ENCODE measurements at places on chromosomes 7 and 10.
A peak's percentile ranks its signal among the peaks of the same experiment; 100 is the strongest.

DNA sequence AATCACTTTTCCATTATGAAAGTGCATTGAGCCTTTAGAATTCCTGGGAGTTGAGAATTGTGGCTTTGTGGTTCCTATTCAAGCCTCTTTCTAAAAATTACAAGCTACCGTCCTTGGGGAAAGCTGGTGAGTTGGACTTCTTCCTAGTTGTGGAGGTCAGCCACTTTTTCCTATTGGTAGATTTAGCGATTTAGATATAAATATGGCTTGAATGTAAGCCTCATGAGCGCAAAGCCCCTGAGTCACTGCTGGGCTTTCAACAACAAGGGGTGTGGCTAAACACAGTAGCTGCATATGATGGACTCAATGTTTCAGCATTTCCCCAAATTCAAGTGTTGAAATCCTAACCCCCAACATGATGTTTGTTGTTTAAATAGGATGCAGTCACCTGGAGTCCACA is 150.0 kb upstream of the IGFBP3 start:
- no peak for DNase-seq

GRCh38 chr7:55073976-55074528 is 55.2 kb downstream of the EGFR start:
- peak; percentile 82 for DNase-seq

DNA sequence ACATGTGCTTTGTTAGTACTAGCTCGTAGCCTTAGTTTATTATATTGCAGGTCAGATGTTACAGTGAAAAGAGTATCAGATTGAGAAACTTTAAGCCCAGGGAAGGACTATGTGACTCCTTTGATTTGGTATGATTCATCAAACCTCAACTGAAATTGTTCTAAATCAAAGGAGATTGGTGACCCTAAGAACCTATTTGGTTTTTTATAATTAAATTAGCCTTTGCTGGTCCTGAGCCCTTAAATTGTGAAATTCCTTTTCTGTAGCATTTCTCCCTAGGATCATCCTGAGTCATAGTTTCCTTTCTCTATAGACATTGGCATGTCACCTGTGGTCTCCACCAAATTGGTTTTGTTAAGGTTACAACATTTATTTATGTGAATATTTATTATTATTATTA is 89.7 kb downstream of the POLR1F start:
- DNase-seq: no peak

DNA sequence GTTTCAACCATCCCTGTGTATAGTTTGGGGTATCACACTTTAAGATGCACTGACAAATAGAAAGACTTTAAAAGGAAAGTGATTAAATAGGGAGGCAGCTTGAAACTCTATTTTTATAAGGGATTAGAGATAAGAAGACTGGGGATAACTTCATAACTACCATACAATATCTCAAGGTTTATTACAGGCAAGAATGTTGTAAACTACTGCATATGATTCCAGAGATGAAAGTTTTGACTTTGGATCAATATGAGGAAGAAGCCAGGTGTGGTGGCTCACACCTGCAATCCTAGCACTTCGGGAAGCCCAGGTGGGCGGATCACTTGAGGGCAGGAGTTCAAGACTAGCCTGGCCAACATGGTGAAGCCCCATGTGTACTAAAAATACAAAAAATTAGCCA is 96.1 kb downstream of the DNAJC1 start:
- no peak for DNase-seq

GRCh38 chr7:134613623-134614347 is 32.9 kb upstream of the BPGM start:
- peak; percentile 97 for DNase-seq

GRCh38 chr7:23607130-23607529 is 9.9 kb downstream of the CCDC126 start:
- DNase-seq: no peak

GRCh38 chr10:103548581-103549348 is 55.3 kb downstream of the NEURL1 start:
- no peak for DNase-seq

- DNase-seq: no peak
Observed at GRCh38 chr7:134212576-134213546, 85.7 kb downstream of the LRGUK start.

DNA sequence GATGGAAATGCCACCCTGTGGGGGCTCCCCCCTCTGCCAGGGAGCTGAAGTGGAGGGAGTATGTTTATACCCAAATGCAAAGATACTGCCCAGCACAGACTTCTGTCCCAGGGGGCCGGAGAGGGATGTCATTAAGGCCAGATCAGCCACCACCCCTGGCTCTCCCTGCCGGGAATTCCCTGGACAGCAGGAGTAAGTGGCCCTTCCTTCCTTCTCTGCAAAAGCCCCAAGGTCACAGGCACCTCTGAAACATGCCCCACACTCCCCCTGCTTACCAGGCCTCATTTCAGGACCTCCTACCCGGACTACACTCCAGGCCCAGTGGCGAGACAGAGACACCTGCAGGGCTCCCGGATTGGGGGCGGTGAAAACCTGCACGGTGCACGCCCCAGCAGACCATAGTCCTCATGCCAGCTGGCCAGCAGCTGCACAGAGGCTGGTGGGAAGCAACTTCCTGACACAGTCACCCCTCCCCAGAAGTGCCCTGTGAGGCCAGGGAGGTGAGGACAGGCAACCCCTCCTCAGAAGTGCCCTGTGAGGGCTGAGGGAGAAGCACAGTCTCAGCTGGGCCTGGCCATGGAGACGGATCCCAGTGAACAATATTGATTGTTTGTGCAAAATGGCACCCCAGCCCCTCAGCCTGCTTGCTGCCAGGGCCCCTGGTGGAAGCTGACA is 33.0 kb upstream of the RET start:
- DNase-seq: no peak

GRCh38 chr7:98203261-98203963 is 7.8 kb upstream of the BHLHA15 start:
- no peak for DNase-seq

DNA sequence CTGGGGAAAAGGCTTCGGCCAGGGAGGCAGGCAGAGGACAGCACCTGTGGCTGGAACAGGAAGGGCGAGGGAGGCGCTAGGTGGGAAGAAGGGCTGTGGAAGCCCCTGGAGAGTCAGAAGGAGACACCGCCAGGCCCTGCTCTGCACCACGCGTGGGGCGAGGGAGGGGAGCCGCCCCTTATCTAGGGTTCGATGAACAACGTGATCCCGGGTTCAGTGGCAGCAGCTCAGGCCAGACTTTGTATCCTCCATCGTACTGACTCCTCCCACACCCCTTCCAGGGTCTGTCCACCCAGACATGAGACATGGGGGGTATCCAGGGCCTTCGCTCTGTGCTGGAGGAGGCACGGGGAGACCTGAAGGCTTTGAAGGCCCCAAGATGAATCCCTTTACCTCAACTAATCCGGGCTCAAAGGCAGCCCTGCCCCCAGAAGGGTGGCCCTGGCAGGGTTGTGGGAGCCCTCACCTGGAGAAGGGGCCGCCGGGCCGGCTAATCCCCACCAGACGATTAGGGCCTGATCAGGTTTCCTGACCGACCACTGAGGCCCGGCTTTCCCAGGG is 110.8 kb downstream of the PDGFA start:
- DNase-seq: no peak

- no peak for DNase-seq
Observed at GRCh38 chr10:79209831-79210230, 137.4 kb upstream of the PPIF start.

DNA sequence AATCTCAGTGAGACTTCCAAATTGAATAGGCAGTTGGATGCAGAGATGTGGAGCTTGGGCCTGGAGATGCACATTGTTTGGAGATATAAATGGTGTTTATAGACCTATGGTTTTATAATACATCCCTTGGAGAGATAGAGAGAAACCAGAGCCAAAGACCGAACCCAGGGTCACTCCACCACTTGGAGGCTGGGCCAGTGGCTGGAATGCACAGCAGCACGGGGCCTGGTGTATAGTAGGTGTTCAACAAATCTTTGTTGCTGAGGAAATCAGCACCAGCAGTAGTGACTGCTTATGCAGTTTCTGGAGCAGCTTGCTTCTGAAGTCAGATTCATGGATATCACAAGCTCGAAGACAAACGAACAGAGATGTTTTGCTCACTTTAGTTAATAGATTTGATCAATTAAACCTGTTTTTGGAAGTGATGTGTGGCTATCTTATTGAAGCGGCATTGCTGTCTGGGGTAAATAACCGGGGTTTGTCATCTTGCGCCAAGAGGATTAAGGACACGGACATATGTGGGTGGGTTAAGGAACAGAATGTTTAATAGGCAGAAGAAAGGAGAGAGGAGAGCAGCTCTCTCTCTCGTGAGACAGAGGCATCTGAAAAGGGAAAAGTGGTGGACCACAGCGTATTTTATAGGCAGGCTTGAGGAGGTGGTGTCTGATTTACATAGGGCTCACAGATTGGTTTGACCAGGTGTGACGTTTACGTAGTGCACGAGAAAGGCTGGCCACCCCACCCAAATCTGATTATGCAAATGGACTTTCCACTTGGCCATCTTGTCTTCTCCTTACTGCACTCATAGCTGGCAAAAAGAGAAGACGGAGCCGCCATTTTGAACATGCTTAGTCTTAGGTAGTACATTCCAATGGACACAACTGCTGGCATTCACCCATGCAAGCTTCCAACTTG is 11.1 kb downstream of the RBP4 start:
- DNase-seq: no peak

GRCh38 chr7:112447406-112447805 is 2.9 kb upstream of the IFRD1 start:
- no peak for DNase-seq

- no peak for DNase-seq
Observed at GRCh38 chr10:75444781-75445386, 13.5 kb downstream of the LRMDA start.

DNA sequence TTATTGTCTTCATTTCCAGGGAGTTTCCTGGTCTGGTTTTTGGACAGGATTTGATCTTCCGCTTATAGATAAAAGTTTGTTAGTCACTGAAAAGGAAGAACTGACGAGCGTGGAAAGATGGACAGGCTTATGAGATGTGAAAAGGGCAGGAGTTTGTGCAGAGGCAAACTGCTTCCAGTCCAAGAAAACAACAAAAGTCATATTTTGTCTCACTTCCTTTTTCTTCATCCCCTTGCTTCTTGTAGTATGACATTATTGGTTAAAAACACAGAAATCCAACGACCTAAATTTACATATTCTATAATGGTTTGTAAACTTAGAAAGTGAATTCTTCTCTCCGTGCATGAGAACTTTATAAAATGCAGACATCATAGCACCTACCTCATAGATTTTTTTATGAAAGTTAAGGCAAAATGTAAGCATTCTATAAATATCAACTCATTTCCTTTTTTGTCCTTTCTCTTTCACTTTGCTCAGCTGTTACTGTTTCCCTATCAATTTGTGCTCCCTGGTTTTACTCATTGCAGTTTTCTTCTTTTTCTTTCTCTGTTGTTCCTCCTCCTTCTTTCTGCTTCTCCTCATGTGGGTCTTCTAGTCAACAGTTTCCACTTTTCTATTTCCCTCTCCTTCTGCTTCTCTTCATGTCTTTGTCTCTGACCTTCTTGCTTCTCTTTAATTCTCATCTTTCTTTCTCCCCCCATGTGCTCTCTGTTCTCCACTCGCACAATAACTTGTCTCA is 370.2 kb downstream of the ARL4A start:
- DNase-seq: no peak

GRCh38 chr7:158550886-158551452 is 36.7 kb downstream of the PTPRN2 start:
- DNase-seq: no peak

GRCh38 chr7:122143376-122143750 is 686 bp downstream of the AASS start:
- DNase-seq: peak; percentile 17

DNA sequence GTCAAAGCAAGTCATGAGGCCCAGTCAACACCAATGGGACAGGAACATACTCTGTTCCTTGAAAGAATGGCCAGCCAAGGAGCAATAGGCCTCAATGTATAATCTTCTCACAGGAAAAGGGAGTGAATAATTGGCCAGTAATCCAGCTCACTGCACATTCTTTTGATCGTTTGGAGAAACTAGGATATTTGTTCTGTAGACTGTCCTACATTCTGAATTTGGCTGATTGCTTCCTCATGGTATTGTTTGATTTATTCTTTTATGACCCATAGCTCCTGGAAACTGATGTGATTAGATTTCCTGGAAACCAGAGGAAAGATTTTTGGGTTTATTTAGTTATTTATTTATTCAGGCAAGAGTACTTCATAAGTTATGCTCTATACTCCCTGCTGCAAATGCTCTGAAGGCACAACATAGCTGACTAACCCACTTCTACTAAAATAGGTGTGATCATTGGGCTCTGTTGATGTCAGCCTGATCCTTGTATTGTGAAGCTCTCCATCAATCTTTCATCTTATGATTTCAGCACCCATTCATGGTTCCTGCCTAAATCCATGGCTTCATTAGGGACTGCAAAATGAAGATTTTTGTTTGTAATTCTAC is 745.2 kb downstream of the SUGCT start:
- peak; percentile 19 for DNase-seq
